CD14-positive monocyte (primary cell): ENCODE measurements at places on chromosomes 11 and 22. TPM values are rescaled to one million over a fixed set of nuclear protein-coding genes. Genes with fewer than 3 reads are reported as not detected.

GRCh38 chr11:70860888-70861287 is 391.5 kb downstream of the SHANK2 start:
- DNase-seq, result no peak

DNA sequence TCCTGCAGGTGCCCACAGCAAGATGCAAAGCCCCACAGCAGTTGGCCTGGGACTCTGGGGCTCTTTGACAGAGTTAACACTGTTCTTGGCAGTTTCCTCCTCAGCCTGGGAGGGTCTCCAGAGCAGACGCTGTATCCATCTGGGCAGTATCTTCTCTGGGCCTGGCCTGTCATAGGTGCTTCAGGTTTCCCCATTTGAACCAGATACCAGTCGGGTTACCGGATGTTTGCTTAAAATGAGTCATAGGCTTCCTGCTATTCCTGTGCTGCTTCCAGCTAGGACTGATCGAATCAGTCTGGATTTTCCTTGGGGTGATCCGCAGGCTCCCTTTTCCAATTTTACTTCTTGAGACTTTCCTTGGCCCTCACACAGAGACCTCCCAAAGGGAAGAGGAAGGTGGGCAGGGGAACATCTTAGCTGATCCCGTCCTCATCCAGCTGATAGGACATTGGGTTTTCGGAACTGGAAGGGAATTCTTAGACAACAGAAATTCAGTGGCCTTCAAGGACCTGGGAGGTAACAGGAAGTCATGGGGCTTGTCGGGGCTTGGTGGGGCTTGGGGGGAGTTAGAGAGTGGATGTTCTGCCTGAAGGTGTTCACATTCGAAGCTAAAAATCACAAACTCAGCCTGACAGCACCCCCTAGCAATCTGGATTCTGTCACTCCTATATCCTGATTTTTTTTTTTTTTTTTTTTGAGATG is 2.4 kb upstream of the RANGAP1 start:
- peak; percentile 49 for DNase-seq

OR51I1 gene
- polyA plus RNA-seq, result not detected

DNA sequence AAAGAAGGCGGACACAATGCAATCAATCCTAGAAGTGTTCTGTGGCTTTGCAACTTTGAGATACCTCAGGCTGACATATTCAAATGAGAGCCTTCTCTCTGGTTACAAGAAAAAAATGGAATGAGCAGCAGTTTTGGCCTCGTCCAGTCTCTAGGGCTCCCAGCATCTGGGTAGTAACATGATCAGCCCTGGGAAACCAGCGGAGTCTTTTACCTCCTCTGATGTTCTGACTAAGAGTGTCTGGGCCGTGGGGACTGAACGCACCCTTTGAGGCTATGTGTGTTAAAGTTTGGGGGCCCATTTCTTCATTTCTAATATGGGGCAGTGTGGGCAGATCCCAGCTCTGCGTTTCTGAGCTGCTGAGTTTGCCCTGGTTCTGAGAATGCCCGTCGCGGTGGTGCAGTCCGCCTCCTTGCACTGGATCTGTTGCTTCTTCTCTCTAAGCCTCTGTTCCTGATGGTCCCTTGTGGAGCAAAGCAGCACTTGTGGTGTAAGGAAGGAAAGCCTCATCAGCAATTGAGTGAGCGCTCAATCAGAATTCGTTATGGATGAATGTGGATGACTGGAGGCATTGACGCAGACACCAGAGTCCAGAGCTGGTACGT is 8.1 kb downstream of the PARVB start:
- DNase-seq, result no peak

DNA sequence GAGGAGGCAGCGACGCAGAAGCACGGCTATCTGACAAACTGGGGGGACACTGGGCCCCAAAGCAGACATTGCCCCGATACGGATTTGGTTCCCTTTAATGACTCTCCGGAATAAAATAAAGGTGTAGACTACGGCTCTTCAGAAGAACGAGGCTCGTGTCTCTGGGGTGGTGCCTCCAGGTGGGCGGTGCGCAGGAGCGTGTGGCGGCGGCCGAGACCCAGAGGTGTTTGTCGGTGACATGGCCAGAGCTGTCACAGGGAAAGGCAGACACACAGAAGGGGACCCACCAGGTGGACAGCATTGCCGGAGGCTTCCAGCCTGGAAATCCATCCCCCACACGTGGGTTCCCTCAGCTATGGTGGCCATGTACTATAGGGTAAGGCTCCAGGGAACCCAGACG is 366.0 kb downstream of the BRD1 start:
- no peak for DNase-seq
